Heart right ventricle (tissue), 16 donors: ENCODE measurements at places on chromosomes 1 and 21.

- DNase-seq, result no peak
Observed at GRCh38 chr1:8816831-8817411, 519 bp downstream of the RERE start.

GRCh38 chr1:217943361-217943760, 312.2 kb downstream of the SPATA17 start:
- DNase-seq, result no peak

GRCh38 chr1:233673261-233673946, 59.5 kb downstream of the KCNK1 start:
- DNase-seq, result no peak

DNA sequence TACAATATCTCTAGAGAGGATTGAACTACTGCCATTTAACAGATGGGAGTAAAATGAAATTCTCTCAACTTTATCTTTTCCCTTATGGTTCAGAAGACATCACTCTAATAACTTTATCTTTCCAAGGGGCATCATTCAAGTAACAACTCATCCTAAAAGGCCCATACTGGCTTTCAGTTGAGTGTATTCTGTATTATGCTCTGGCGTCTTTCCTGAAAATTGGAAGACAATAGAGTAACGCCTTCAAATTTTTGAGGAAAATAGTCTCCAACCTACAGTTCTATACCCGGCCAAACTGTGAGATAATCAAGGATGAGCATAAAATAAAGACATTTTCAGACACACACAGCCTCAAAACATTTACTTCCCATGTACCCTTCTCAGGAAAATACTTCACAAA, 103.3 kb downstream of the RERE start:
- no peak for DNase-seq

GRCh38 chr1:26370591-26371382, 1.8 kb downstream of the ZNF683 start:
- DNase-seq, result no peak

GRCh38 chr1:168088511-168089325, 48.0 kb downstream of the GPR161 start:
- DNase-seq, result no peak

DNA sequence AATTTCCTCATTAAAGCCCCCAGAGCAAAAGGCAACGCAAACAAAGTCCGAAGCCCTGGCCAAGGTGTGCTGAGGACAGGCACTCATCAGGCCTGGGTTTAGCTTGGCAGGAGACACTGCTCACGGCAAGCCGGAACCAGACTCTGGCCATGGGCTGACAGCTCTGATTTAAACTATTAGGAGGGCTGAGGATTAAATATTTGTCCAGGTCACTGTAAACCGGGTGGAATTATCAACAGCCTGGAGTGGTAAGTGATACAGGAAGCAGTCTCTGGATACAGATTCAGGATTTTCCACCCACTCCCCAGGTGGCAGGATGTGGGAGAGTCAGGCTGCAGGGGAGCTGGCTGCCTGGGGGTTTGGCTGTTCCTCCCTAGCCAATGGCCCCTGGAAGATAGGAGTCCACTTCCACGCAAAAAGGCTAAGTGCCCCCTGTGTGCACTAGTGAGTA, 42.4 kb downstream of the SLC66A1 start:
- no peak for DNase-seq

DNA sequence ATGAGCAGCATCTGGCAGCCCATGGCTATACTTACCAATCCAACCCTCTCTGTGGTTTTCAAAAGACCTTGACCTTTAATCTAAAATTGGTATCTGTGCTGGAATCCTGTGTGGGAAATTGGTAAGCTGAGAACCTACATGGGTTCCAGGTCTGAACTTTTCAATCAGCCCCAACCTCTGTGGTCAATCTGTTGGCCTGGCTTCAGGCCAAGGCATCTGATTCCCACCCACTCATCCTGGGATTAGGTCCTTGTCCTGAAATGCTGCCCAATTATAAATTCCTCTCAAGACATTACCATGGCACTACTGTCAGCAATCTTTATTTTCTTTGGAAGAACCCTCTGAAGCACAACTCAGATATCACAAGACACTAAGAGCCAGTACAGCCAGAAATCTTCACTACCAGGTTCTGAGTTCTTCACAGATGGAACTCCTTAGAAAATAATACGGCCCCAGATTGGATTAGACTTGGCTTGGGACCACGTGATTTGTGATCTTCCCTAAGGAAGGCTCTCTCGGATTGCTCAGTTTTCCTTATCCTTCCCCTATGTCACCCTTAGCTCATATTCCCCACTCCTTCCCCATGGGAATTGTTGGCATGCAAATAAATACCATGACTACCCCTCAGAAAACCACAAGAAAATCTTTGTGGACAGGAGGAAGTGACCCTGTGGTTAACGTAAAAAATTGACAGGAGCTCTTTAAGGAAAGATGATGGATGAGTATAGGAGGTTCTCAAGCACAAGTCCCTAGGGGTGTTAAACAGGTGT, 207.9 kb upstream of the ST6GALNAC5 start:
- no peak for DNase-seq

GRCh38 chr1:38727684-38728584, 131.6 kb downstream of the RRAGC start:
- peak; percentile 55 for DNase-seq

GRCh38 chr1:3863231-3863935, 6.1 kb downstream of the DFFB start:
- DNase-seq, result no peak

GRCh38 chr1:110672753-110673108, 2.0 kb downstream of the KCNA3 start:
- DNase-seq, result no peak

DNA sequence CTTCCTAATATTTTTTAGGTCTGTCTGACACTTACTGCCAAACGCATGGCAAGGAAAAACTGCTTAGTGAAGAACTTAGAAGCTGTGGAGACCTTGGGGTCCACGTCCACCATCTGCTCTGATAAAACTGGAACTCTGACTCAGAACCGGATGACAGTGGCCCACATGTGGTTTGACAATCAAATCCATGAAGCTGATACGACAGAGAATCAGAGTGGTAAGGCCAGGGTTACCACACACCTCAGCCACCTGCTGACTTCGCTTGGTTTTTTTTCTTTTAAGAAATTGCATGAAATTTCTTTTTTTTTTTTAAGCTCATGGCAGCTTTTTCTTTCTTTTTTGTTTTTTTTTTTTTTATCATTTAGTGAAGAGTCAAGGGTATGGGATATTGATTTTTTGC, 17.2 kb downstream of the ATP1A1 start:
- DNase-seq, result no peak

GRCh38 chr1:111882559-111882958, 106.9 kb downstream of the KCND3 start:
- DNase-seq, result no peak

DNA sequence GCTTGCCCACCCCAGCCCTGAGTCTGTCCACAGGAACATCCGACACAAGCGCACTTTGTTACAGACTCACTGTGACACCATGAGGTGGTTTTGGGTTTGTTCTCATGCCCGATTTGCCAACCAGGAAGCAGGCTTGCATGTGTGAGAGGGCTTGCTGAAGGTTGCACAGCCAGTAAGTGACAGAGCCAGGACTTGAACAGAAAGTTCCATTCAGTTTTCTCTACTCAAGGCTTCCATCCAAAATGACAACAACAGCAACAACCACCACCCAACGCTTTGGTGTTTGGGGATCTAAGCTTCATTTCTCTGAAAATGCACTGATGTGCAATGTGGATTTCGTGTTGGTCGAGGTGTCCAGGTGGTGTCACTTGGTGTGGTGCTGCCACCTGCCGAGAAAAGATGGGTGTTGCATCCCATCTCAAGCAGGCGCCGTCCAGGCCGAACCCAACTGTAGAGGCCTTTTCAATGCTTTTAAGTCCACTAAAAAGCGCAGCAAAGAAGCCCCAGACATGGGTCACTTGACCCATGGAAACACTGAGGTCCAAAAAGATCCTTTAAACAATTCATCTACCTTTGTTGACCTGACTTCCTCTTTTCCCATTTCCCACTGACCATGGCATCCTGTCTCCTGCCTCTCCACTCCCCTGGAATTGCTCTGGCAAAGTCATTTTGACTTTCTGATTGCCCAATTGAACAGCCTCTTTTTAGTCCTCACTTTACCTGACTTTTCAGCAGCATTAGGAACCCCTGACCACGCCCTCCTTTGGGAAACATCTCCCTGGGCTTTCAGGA, 12.2 kb downstream of the CITED4 start:
- peak; percentile 63 for DNase-seq

DNA sequence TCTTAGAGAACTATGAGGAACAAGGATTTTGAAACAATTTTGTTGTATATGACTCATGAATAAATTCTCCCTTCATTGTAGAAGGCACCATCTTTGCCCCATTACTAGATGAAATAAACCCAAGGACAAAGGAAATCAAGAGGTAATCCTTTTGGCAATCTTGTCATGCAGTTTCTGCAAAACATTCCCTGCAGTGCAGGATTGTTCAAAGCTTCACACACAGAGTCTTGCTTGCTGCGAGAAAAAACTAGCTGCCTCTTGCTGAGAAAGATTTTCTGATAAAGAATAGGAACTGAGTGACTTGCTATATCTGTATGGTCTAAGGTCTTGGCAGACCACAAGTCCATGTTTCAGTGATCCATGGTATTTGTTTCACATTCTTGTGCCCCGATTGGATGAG, 657.4 kb upstream of the ADGRL4 start:
- DNase-seq, result no peak

- DNase-seq, result no peak
Observed at GRCh38 chr21:42280356-42281180, 34.6 kb downstream of the TFF3 start.

DNA sequence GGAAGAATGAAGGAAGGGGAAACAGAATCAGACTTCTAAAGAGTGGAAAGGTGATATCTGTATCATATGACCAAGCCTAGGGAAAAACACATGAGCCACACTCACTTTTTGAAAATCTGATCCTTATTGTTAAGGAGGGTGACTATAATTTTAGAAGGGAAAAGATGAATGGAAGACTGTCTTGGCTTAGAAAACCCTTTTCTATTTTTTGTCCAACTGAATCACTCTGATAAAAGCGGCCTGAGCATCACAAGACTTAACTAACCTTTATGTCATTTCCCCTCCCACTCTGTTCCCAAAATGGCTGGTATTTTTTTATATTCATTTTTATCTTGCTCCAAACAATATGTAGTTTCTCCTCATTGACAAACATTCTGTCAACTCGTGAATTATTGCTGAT, 169.8 kb downstream of the C1orf21 start:
- no peak for DNase-seq

DNA sequence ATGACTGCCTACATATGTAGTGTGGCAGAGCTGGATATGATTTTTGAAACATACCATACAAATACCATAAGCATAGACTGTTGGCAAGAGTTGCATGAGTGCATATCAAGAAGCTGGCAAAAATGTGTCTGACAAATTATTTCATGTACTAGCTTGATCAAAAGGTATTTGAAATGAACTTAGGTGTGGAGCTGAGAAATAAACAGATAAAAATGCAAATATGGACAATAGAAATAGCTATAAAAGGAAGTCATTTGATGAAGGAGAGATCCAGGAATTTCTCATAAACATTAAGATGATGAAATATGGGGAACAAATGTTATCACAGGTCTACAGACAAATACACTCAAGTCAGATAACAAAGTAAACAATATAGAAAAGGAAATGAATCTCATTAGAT, 609.1 kb downstream of the PTPRC start:
- no peak for DNase-seq
